ENCODE measurements at places on chromosomes 5 and 9.

DNA sequence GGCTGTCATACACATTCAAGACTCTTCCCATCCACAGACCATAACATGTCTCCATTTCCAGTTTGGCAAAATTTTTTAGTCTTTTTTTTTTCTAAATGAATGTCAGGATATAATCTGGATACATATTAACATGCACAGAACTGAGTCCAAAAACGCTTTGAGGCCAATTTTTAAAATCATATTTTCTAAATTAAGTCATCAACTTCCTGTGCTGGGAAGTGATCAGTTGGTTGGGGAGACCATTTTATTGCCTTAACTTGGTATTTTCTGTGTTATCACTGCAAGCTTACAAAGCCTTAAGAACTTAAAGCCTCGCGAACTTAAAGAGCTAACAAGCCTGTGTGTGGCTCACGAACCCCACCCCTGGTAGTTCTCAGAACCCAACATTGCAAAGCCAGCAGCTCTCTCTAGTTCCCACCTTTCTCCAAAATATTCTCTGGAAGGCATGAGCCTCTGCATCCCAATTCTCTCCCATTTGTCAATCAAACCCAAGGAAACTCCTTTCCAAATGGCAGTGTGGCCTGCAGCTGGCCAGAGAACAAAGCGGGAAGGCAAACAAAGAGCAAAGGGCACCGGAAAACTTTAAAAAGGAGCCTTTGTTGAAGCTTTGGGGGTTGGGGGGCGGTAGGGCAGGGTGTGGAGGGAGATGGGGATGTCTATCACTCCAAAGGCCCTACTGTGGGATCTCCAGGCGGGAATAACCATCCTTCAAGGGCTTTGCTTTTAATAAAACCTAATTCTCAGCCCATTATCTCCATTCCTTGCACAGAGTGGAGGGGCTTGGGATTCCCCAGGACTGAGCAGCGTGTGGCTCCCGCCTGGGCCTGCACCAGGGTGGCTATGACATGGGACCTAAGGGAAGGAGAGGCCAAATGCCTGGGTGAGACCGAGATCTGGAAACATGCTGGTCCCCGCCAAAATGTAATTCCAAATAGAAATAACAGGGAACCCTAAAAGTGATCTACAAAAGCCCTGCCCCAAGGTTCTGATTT, 65.0 kb downstream of the ROR2 start:
- no peak for DNase-seq

GRCh38 chr9:110575945-110576344, 3.6 kb downstream of the SVEP1 start:
- no peak for DNase-seq

DNA sequence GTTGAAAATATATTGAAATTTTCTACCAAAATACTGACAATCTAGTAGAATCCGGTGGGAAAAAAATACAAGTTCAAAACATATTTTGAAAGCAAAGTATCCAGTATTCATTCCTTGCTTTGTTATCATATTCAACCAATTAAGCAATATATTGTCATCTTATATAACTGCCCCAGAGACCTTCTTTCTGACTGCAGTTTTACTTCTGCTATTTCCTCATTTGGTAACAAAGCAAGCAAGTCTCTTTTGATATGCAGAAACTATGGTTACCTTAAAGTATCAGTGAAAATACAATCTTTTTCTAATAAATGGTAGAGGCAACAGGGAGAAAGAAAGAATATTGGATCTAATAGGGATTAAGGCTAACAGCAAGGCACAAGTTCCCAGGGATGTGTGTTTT, 663.7 kb upstream of the MEF2C start:
- no peak for DNase-seq

GRCh38 chr5:129945028-129945427, 40.8 kb downstream of the CHSY3 start:
- DNase-seq, result no peak

DNA sequence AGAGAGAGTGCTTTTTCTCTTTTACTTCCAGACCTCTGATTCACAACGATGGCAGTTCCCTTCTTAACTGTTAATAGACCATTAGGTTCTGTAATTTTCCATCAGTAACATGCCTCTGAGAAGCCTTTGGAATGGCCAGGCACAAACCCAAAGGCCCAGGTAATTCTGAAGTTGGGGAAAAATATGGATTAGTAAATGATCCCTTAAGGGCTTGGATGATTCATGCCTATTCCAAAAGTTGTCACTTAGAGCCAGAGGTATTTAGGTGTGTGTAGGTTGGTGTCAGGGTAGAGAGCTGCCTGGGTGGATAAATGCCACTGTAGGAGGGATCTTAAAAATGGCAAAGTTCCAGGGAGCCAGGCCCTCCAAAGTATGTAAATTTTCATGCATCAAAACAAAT, 228.8 kb downstream of the PLK2 start:
- DNase-seq, result no peak

DNA sequence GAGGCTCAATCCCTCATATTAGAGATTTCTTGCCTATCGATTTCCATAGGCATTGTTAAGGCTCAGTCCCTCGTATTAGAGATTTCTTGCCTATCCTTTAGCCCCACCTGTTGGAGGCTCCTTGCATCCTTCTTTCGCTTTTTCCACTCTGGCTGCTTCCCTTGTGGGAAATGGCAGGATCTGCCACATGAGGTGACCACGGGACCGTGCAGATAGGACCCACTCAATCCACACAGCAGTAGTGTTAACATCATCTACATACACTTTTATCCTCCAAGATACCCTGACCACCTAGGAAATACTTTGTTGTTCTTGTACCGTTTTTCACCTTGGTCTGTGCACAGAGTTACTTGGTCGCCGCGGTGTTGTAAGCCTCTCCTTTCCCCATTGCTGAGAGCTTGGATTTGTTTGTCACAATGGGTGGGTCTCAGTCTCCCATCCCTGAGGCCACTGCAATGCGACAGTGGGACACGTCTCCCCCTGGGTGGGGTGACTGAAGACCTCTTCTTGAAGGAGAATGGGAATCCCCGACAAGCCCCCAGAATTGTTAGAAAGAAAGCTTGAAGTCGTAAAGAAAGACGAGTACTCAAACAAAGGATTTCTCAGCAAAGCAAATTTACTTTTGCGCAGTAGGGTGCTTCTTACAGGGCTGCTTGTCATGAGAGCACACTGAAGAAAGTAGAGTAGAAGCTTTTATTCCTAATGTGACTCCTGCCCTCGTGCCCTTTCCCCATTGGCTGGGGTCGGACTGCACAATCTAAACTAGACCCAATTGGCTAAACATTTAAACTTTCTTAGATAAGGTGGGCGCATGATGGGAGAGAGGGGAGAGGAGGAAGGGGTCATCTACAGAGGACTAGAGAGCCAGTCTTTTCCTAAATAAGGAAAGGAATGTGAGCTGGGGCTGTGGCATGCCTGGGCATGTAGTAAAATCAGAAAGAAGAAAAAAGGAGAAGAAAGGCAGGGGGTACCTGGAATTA, 19.8 kb downstream of the IFT74 start:
- DNase-seq, result peak; percentile 30

- no peak for DNase-seq
These were observed 243.0 kb upstream of the ITGA1 start for GRCh38 chr5:52544738-52545137.

- no peak for DNase-seq
These were observed 250.2 kb upstream of the GAS1 start for GRCh38 chr9:87197349-87198130.

Measured in kidney capillary endothelial cell (primary cell).